ENCODE measurements at places on chromosomes 12 and 14.

- DNase-seq: no peak
Observed at GRCh38 chr12:9244894-9245293, 36.7 kb upstream of the PZP start.

DNA sequence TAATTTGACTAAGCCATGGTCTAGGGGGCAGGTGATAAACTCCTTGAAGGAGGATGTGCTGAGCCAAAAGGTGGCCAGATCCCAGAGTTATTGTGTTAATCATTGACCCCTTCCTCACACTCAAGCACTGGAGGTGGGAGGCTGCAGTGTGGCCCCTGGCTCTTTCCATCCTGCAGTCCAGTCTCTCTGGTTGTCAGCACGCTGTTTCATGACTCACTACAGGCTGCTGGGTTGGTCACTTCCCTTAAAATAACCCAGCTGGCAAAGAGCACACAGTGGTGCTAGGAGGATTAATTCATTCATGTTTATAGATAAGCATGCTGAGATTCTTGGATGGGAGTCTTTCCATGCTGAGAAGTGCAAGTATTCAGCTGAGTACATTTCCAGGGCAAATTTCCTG lies 228.9 kb downstream of the ANO2 start:
- no peak for DNase-seq

DNA sequence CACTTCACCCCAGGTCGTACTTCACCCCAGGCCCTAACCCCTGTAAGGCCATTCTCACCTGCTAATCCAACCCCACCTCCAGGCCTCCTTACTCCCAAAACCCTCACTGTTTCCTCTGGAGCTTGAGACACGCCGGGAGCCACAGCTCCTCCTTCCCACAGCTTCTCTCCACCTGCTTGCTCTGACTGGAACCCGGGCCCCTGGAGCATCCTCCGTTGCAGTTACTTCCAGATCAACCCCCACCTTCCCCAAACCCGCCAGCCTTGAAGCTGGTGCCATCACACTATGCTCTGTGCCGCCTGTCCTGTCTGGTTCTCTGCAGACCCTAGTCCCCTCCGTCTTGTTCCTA lies 34.6 kb upstream of the PPP2R5C start:
- DNase-seq: no peak

DNA sequence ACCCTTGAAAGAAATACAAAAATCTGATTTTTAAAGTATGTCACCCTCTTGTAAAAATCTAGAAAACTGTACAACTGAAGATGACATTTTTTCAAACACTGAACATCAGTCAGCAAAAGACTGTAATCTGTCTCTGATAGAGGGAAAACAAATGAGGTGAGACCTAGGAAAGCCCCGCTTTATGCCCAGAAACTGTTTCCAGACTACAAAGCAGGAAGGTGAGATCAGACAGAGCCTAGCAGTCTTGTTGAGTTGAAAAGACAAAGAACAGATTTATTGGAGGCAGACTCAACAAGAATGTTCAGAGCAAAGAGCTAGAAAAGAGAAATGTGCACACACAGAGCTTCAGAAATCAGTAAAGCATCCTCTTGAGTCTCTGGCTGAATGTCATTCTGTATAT lies 873.6 kb downstream of the LRFN5 start:
- DNase-seq: no peak

DNA sequence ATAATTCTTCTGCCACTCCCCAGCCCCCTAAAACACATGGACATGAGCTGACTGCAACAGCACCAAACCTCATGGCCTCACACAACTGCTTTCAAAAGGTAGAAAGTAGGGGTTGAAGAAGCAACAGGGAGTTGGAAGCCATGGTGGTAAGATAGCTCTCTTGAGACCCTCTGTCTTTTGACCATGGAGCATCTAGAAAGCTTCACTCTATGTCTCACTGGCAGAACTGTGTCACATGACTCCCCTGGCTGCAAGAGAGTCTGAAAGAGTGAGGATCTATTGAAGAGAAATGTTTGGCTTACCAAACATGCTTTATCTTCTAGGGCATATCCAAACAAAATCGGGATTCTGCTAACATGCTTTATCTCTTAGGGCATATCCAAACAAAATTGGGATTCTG lies 142.9 kb upstream of the WSCD2 start:
- no peak for DNase-seq

GRCh38 chr14:86646125-86646524 lies 1116.2 kb downstream of the FLRT2 start:
- no peak for DNase-seq
